Fibroblast of skin of back (primary cell): ENCODE measurements at places on chromosomes 16 and 17.

DNA sequence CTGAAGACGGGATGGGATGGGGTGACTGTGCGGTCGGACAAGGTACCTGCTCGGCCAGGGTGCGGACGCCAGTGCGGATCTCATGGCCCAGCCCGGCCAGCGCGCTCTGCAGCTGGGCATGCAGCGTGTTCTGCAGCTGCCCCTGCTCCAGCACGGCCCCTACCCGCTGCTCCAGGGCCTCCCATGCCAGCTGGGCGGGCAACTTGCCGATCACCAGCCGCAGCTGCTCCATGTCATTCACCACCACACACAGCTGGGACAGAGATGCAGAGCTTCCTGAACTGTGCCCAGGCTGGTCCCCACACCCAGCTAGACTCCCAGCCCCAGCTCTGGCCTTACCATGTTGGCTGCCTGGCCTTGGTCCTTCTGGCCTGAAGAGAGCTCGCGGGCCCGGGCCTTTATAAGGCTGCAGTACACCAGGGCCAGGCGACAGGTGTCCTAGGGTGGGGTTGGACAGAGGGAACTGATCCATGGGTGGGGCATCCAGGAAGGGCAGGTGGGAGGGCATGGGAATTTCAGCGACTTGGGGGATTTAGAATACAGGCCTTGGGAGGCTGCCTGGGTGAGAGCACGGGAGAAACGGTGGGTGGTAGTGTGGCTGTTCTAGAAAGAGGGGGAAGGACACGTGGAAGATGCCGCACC, 9.8 kb downstream of the UNC13D start:
- no peak for DNase-seq

GRCh38 chr16:66326991-66327513, 39.4 kb upstream of the CDH5 start:
- DNase-seq = no peak

DNA sequence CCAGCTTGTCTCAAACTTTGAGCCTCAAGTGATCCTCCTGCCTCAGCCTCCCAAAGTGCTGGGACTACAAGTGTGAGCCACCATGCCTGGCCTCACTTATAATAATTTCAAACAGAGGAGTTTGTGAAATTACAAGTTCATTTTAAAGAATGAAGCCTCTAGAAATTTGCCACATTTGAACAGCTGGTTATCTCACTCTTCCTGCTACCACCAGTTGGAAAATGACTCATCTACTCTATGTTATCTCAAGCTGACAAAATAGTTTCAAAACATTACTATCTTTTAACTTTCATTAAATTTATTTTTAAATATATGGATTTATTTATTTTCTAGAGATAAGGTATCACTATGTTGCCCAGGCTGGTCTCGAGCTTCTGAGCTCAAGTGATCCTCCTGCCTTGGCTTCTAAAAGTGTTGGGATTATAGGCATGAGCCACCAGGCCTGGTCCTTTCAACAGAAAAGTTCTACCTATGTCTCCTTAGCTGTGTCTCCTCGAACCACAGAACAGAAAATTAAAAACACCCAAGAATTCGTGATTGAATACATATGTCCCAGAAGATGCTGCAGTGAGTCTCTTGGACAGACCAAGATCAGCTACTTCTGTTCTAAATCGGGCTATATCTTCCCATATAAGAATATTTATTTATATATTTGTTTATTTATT, 47.6 kb downstream of the MYH13 start:
- DNase-seq = no peak

GRCh38 chr16:64782484-64782883, 339.4 kb downstream of the CDH11 start:
- no peak for DNase-seq

- DNase-seq = no peak
Observed at GRCh38 chr16:49970797-49971431, 54.1 kb upstream of the CNEP1R1 start.

GRCh38 chr16:53619235-53619634, 84.4 kb downstream of the RPGRIP1L start:
- no peak for DNase-seq

GRCh38 chr17:64139542-64139941, 9.6 kb upstream of the ERN1 start:
- DNase-seq = no peak

DNA sequence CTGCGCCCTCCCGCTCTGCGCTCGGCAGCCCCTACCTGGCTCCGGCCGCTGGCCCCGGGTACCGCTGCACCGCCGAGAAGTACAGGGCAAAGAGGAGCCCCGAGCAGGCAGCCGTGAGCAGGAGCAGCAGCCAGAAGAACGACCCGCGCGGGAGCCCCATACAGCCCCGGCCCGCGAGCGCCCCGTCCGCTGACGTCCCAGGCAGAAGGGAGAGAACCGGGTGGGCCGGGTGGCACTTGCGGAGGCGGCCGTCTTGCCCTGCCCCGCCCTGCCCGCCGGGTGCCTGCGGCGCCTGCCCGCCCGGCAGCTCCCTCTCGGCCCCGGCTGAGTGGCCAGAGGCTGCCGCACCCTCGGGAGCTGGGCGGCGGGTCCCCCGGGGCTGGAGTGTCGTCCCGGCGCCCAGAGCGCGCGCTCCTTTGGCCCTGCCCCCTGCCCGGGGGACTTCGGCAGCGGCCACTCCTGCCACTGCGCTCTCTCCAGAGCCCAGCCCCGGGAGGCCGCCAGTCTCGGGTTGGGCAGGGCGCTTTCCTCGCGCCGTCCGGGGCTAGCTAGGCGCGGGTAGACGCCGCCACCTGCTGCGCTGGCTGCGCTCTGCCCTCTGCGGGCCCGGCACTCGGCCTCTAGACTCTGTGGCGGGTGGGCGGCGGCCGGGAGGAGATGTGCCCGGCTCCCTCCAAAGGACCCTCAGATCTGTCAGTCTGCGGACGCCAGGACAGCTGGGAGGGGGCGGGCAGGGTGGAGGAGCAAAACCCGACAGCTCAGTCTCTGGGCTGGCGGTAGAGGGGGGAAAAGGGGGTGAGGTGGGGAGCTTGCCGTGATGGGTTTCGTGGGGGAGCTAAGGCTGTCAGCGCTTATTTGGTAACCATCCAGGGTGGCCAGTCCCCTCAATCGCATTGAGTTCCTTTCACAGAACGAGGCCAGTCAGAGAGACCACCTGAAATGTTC, at the start of gene ST6GALNAC2:
Gene ST6GALNAC2 (minus strand): TSS at position 212 of the 945 bp plus-strand sequence. CDS start 52 bp downstream, at position 160.
- peak; percentile 45 for DNase-seq

GRCh38 chr16:28494121-28494851, at the start of gene APOBR:
APOBR (plus strand) TSS chr16:28494643; CDS start chr16:28494682, 39 bp downstream.
- no peak for DNase-seq
